ENCODE measurements at places on chromosomes 3 and 15.

DNA sequence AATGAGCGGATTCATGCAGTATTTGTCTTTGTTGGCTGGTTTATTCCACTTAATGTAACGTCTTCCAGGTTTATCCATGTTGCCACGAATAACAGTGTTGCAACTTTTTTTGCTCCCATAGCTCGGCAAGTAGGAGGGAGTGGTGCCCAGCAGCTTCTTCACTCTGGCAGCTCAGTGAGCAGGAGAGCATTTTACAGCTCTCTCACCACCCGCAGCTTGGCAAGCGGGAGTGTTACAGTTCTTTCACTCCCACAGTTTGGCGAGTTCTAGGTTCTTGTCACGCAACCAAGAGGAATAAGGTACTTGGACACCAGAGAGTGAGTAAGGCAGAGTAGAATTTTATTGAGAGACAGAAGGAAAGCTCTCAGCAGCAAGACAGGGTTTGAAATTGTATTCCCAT is 935.2 kb downstream of the TBL1XR1 start:
- no peak for DNase-seq

DNA sequence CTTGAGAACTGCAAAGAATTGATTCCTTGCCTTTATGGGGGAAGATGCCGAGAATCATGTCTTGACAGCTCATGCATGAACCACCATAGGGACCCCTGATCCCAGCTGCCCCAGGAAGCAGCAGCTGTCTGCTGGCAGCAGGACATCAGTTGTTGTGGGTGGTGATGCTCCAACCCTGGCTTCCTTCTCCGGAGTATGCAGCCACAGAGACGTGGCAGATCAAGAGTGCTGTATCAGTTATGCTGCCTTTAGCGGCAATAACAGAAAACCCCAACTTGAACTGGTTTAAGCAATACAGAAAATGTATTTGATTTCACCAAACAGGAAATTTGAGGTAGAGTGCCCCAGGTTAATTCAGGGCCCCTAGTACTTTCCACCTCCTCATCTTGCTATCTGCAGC is 92.2 kb upstream of the TNFAIP8L3 start:
- DNase-seq: peak; percentile 49

GRCh38 chr15:74519311-74519710 is 21.7 kb upstream of the ARID3B start:
- no peak for DNase-seq

DNA sequence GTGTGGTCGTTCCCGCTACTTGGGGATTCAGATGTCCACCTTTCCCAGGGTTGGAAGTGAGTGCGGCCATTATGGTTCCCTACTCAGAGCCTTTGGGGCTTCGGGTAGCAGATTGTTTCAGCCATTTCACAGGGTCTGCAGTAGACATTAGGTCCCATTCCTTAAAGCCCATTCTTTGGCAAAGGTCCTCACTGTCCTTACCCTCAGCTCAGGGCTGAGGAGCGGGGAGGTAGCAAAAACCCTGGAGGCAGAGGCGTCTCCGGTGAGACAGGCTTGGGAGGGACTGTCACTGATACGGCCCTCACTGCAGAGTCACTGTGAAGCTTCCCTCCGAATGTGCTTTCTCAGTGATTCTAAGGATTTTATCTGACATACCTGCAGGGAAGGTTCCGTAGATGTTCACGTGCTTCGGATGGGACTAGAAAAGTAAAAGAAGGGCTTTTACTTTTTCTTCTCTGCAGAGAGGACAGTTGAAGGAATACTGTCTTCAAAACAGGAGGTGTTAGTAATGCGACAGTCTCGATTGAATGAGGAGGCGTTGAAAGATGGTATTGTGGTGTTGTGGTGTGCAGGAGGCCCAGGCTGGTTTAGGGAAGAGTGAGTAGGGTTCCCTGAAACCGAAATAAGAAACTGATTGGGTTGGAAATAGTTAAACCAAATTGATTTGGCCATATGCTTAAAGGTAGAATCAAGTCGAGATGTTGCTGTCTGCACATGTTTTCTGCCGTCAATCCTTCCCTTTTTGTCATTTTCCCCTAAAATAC is 630 bp downstream of the ATP6V1A start:
- no peak for DNase-seq

DNA sequence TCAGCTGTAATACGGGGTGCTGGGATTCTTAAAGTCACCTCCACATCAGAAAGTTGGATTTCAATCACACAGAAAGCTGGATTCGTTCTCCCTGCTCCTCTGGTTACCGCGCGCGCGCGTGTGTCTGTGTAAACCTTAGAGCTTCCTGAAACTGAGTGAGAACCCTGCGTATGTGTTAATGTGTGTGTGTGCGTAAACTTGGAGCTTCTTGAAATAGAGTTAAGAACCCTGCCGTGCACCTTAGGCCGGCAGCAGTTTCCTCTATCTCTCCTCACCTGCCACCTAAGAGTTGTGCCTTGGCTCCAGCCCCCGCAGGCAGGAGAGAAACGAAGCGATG is 531 bp downstream of the LZTFL1 start:
- DNase-seq: peak; percentile 54

DNA sequence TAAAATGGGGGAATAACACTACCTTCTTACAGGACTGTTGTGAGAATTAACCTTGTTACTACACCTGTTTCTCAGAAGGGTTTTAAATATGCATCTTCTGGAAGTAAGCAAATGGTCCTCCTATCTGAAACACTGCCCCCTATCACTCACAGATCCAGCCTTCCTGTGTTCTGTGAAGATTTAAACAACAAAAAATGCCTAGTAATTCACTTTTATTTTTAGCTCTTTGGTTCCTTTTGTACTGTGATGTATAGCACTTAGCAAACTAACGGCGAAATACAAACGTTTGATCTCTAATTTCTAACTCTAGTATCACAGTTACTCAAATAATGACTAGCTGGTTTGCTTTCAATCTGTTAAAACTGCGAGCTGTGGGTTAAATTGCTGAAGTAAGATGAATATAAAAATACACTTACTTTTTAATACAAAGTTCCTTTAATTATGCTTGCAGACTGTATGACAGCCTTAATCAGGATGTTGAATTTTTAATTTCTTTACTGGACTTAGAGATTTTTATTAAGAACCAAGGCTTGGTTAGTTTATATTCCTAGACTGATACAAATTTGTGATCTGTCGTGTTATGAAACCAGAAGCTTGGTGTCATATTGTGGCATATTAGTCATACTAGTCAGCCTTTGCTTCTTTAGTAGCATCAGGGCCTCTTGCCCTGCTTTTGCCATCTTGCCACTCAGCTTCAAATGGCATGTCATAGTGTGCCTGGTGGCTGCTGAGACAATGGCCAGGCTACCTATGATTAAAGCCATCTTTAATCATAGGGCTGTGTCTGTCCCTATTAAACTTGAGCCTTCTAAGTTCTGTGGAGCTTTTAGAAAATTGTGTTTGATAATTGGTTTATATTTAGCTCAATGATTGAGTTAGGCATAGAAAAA is 9.2 kb downstream of the EIF3J start:
- no peak for DNase-seq

- no peak for DNase-seq
Observed at GRCh38 chr3:48738144-48738536, 21.1 kb upstream of the IP6K2 start.

DNA sequence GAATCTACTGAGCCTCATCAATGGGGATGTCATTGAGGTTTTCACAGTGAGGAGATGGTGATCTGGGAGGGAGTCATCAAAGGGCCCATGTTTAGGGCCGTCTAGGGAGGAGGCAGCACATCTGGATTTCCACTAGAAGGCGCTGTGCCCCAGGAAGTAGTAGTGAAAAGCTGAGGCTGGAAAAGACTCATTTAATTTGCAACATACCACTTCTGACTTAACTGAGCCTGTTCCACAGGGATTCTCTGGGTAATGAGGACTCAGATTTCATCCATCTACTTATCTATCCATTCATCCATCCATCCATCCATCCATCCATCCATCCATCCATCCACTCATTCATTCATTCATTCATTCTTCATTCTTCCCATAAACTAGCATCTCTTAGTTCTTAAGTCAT is 17.4 kb upstream of the SHF start:
- DNase-seq: no peak

DNA sequence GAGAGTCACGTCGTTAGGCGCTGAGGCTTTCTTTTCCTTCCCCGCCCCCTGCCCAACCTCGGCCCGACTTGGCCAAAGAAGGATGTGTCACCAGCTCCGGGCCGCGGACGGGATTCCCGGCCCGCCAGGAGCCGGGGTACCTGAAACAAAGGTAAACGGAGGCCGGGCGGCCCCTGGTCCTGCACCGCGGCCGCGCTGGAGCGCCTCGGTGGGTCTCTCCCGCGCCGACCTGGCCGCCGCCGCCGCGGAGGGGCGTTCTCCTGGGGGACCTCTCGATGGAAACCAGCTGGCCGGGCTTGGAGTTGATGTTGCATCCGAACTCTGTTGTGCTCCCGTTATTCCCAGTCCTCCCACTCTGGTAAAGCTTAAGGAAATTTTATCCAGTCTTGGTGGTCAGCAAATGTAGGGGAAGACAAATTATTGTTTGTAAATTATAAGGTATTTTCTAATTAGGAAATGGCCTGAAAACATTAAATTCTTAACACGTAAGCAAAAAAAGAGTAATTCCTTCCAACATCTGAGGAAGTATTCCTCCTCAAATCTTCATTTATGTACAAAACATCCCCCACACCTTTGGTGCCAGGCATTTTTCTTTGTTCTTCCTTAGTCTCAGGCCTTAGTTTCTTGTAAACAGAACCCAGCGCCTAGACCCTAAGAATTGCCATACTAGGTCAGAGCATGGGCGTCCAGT is 888 bp downstream of the PPP2R3A start:
- DNase-seq: no peak

GRCh38 chr15:27383726-27384125 is 412.7 kb downstream of the GABRG3 start:
- no peak for DNase-seq

GRCh38 chr15:33382491-33382890 is 71.7 kb downstream of the RYR3 start:
- DNase-seq: no peak

- no peak for DNase-seq
Observed at GRCh38 chr3:48247401-48247811, 6.5 kb downstream of the ZNF589 start.

GRCh38 chr15:88023914-88024313 is 232.6 kb downstream of the NTRK3 start:
- DNase-seq: no peak

GRCh38 chr3:142502187-142502985 is 54.5 kb upstream of the XRN1 start:
- DNase-seq: no peak

- no peak for DNase-seq
Observed at GRCh38 chr3:58434990-58435389, 1.4 kb upstream of the PDHB start.

GRCh38 chr3:13535905-13536304 is 13.0 kb upstream of the FBLN2 start:
- no peak for DNase-seq

DNA sequence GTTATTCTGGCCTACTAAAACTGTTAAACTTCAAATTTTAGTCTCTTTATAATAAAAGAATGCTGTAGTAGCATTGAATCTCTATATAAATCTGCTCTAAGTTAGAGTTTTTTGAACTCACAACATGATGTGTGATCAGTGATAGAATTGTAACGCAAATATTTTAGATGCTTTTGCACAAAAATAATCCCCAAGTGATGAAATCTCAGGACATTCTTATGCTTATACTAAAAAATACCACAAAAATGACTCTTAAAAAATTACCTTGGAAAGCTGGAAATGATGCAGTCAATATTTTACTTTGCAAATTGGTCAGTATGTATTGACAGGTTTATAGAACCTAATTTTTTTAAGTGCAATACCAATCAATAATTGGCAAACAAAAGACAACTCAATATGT is 375.3 kb downstream of the TBC1D5 start:
- DNase-seq: no peak

- no peak for DNase-seq
Observed at GRCh38 chr15:88100181-88100580, 156.4 kb downstream of the NTRK3 start.

DNA sequence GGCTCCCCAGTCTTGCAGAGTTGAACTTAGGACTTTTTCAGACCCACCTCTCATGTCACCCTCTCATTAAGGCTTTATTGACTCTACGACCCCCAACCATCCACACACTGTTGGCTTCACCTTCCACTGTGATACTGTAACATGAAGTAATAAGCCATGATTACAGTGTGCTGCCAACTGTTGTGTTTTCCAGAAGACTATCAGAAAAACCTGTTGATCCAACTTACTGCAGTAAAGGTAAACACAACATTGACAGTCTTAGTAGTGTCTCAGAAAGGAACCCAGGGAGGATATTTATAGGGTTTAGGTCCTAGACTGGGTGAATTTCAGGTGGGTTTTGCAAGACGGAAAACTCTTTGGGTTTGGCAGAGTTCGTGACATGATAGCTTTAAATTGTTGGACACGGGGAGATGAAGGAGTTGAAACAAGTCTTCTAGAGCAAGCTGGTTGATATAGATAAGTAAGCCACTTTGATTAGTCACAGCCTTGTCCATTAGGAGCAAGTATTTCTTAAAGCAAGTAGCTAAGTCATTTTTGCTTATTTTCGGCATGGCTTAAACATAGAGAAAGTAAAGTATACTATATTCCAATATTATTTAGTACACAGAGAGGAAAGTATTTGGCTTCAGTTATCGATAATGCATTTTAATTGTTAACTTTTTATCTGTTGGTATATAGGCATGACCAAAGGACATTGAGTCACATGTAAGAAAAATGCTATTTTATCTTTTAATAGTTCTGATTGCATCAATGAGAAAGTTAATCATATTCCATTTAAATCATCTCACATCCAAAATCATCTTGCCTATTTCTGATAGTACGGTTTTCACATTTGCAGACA is 2.4 kb upstream of the COL6A5 start:
- no peak for DNase-seq

GRCh38 chr15:42474827-42475226 is 16.1 kb downstream of the ZNF106 start:
- no peak for DNase-seq

- DNase-seq: no peak
Observed at GRCh38 chr15:101131489-101132389, 120.1 kb downstream of the CHSY1 start.

GRCh38 chr15:33425142-33425541 is 114.4 kb downstream of the RYR3 start:
- no peak for DNase-seq

GRCh38 chr3:122283796-122284445 is 41.1 kb upstream of the CSTA start:
- DNase-seq: no peak

Measured in right forelimb (tissue), 1 donor.